Mesothelial cell of epicardium (in vitro differentiated cells): ENCODE measurements at places on chromosomes 16 and 17. TPM values are rescaled to one million over a fixed set of nuclear protein-coding genes. Genes with fewer than 3 reads are reported as not detected.

Gene SULT1A3
- total RNA-seq, result 27.4 to 31.2 TPM (median 27.6 TPM) in 3 replicates

Gene GNG13
- not detected in 3 replicates for total RNA-seq

Gene EVPL
- 0.16 to 0.47 TPM (median 0.25 TPM) in 3 replicates for total RNA-seq

Gene ZNF646
- 20.4 to 22.2 TPM (median 21.4 TPM) in 3 replicates for total RNA-seq

DNA sequence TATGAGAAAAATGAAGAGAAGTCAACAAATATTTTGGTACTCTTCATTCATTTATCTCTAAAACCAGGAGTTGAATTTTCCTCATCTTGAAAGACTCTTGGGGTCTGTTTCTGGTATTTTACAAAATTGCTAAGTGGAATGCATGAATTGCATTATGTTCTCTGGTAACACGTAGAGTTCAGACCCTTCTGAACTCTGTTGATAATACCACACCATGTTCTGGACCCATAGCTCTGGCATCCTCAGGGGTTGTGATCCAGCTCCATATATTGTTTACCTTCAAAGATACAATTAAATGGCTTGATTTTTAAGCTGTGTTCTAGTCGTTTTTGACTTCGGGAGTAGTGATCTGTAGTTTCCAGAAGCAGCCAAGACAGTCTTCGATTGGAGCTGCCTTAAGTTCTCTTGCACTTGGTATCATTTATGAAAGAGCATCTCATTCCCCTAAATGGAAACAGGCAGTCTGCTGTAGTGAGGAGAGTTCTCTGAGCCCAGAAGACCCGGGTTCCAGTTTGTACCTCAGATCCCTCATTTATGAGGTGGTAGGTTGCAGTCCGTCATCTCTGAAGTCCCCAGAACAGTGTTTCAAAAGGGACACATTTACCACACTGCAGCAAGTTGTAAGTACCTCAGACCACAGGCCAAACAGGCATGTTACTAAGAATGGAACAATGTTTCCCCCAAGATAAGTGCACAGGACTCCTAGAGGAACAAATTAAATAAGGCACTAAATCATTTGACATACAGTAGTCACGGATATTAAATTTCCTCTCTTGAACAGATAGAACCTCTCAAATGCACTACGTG, 9.6 kb downstream of the PSMD7 start:
- no peaks in the 10 kb centered on the region for H3K27me3 ChIP-seq
- H3K4me3 ChIP-seq, result no peak overlapping the region
- no peak overlapping the region for H3K27ac ChIP-seq
- H3K4me1 ChIP-seq, result no peaks in the 10 kb centered on the region
- no peak for DNase-seq

- no peaks in the 10 kb centered on the region for H3K27me3 ChIP-seq
- no peak overlapping the region for H3K27ac ChIP-seq
- no peak overlapping the region for H3K4me3 ChIP-seq
- no peaks in the 10 kb centered on the region for H3K4me1 ChIP-seq
- no peak for DNase-seq
- no peaks in the 10 kb centered on the region for H3K36me3 ChIP-seq
These were observed 15.7 kb downstream of the ENDOV start for GRCh38 chr17:80430446-80431245.
